ENCODE measurements at places on chromosomes 16 and 17.

DNA sequence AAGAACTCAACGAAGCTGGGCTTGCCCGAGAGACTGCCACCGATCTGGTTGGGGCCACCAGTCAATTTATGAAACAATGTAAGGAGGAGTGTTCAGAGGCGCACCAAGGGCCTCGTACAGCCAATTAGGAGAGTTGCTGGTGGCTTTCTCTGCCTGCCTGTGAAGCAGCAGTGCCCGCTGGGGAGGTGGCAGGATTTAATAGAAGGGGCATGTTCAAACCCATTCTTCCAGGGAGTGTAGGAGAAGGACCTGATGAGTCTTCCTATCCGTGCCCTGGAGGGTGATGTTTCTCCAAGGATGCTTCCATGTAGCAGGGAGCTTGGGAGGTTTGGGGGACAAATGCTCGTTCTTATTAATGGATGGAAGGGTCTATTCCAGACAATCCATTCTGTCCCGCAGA lies 178.4 kb downstream of the CCDC182 start:
- no peak for DNase-seq

GRCh38 chr17:65813306-65813705 lies 251.9 kb upstream of the AXIN2 start:
- no peak for DNase-seq

DNA sequence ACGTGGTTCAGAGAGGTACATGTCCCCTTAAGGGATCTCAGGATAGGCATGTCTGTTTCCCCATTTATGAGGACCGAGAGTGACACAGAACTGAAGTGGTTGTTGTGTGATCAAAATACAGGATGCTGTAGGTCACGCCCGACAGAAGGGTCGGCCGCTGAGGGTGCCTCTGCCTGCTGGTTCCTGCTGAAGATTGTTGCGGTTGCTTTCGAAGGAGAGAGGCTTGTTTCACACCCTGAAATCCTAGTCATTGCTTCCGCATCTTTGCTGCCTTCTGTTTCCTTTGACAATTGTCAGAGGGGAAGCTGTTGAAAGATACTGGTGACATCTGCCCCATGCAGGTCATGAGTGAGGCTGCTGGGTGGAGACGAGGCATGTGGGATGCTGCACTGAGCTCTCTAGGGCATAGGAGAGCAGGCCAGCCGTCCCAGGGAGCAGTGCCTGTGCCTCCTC lies 3.8 kb upstream of the NAT9 start:
- DNase-seq = no peak

GRCh38 chr16:55678161-55678821 lies 22.5 kb downstream of the SLC6A2 start:
- peak; percentile 86 for DNase-seq

DNA sequence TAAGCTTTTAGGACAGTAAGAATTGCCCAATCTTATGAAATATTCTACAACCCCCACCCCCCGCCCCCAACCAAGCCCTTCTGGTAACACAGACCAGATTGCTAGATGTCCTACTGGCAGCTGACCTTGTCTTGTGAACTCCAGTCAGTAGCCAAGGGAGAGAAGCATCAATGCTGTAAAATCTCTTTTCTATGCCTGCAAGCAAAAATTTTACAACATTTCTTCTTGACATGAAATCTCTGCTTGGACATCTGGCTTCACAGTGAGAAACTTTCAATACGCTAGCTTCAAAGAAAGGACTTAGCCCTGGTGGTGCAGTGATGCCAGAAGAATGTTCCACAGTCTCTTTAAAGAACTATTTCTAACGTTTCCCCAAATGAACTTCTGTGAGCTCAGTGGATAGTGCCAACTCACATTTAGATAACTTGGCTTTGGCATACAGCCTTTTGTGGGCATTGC lies 169.3 kb upstream of the AXIN2 start:
- no peak for DNase-seq

- DNase-seq = no peak
These were observed 31.5 kb downstream of the PIPOX start for GRCh38 chr17:29074488-29074887.

DNA sequence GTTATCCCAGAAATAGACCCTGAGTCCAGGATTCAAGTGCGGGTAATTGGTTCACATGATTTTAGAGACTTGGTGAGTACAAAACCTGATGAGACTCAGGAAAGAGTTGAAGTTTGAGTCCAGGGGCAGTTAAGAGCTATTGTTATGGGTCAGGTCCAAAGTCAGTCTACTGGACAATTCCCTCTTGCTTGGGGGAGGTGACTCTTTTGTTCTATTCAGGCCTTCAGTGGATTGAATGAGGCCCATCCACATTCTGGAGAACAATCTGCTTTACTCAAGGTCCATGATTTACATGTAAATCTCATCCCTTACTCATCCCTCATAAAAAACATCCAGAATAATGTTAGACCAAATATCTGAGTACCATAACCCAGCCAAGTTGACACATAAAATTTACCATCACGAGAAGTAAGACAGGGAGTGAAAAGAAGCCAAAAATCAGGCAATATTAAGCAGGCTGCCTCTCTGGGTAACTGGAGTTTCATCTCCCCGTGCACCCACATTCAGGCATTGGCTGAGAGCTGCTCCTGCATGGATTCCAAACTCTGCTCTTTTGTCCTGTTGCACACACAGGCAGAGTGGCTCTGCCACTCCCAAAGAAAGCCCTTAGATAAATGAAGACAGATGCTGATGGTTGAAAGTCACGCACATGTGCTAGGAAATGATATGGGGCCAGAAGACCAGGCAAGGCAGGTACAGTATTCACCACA lies 156.0 kb upstream of the SALL1 start:
- DNase-seq = no peak

- DNase-seq = no peak
These were observed 125.4 kb downstream of the IRX3 start for GRCh38 chr16:54160939-54161897.

DNA sequence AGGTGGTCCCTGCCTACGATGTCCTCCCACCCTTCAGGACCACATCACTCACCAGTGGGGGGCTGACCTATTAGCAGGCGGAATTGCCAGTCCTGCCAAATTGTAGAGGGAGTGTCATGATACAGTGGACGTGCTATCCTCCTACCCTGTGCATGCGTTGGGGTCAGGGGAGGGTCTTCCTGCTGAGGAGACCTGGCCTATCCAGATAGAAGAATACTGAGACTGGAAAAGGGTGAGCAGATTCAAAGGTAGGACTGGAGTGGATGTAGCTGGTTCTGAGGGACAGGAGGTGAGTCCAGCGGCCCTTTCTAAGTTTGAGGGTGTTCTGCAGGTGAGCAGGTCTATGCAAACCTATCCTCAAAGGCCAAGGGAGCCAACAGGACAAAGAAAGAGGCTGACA lies 8.0 kb downstream of the PRSS41 start:
- no peak for DNase-seq

Measured in putamen (tissue), 1 donor.